Activated T-cell treated with anti-CD3 and anti-CD28 coated beads, Interleukin-2, amount 50 U/mL, for 24 hours (primary cell): ENCODE measurements at places on chromosomes 7 and 10.

GRCh38 chr10:122852261-122852660, 6.6 kb upstream of the CUZD1 start:
- DNase-seq = no peak

GRCh38 chr10:6024334-6024682, 37.9 kb downstream of the IL2RA start:
- DNase-seq = no peak

DNA sequence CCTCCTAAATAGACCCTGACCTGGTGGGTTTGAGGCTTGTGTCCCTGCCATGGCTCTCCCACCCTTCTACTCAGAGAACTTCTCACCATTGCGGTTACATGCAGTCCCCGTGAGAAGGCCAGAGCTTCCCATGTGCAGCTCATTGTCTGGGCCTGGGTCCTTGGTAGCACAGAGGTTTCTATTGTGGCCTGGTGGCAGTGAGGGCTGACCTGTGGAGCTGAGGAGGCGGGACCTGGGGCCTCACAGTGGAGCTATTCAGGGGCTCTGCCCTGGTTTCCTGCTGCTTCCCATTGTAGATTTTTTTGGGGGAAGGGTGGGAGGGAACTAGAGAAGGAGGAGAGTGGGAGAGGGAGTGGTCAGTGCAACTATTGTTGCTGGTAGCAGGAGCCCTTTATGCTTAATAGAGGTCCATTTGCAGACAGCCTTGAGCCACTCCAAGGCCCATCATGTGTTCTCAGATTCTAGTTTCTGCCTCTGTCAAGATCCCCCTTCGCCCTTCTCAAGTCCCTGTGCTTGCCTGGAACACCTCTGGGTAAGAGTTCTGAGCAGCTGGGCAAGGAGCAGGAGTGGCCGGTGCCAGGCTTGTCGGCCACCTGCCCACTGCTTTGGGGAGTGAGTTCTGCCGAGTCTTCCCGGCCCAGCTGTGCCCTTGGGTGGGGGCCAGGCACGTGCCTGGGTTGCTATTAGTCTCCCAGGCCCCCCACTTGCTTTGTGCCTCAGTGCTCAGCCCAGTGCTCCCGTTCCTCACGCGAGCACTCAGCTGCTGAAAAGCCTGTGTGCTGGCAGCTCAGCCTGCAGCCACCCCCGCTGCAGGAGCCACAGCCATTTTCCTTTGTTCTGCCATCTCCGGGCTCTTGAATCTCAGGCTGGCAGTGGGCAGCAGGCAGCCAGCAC, 10.7 kb downstream of the TSPAN14 start:
- DNase-seq = no peak

DNA sequence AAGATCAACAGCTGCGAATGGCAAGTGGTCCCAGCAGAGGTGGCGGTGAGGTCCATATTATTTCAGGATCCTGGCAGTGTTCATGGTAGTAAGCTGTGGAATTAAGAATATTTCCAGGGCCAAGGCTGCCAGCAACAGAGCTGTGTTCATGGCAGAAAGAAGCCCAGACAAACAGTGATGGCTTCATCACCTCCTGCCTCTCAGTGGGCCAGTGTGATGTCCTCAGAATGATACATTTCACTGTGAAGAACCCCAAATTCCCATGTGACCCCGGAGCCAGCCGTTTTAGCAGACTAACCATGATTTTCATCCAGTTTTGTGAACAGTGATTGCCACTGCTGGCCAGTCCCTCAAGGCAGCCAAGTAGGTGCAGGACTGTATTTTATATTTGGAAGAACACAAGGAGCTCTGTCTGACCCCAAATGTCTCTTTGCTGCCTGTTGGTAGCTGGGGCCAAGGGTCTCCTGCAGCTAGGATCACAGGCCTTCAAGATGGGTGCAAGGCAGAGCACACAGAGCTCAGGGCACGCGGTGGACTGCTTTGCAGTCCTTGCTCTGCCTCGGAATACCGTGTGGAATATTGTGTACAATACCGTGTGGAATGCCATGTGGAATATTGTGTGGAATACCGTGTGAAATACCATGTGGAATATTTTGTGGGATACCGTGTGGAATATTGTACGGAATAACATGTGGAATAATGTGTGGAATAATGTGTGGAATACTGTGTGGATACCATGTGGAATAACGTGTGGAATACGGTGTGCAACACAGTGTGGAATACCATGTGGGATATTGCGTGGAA, 132.3 kb upstream of the CHST15 start:
- DNase-seq = no peak

- no peak for DNase-seq
Measured at GRCh38 chr10:35185260-35186034, 58.8 kb downstream of the CREM start.

GRCh38 chr10:26494018-26494417, 55.9 kb downstream of the APBB1IP start:
- no peak for DNase-seq

- no peak for DNase-seq
Measured at GRCh38 chr7:80563561-80564327, 51.9 kb upstream of the GNAT3 start.

DNA sequence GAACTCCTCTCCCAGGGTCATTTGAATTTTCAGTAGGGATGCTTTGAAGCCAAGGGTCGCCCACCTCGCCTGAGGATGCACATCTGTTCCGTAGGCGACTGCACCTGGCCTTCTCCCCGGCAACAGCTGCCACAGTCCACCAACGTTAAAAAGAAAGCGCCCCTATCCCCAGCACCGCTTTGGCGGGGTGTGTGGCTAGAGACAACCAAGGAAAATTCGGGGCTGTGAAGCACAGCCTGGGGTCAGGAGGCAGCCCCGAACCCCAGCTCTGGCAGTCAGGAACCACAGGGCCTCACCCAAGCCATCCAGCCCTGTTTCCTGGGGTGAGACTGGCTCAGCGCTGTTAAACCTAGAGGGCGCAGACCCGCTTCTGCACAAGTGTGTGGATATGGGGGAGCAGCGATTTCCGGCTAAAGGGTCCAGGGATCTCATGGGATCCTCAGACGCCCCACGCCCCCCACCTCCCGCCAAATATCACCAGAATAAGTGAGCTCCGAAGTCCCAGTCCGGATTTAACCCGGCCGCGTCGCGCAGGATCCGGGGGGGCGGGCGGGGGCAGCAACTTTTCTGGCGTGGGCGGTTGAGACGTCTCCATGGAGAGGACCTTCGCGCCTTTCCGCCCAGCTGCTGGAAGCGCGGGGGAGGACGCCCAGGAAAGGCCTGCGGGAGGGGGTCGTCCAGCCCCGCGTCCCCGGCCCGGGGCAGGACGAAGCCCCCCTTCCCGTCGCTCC, 822 bp downstream of the ZC3HAV1L start:
- no peak for DNase-seq

- DNase-seq = no peak
Measured at GRCh38 chr7:102321351-102322201, 34.7 kb downstream of the SPDYE6 start.

DNA sequence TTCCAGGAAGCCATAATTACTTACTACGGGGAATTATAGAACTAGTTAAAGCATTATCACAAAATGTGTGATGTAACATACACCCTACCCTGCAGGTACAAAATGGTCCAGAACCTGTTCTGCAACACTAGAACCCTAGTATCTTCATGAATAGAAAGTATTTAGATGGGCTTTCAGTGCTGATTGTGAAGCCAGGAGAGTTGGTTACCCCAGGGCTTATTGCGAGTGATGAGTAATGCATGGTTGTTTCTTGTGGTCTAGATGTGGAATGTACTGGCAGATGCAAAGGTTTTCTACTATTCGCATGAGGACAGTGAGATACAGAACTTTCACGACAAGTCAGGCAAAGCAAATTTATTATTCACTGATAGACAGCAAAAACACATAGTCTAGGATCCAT, 33.6 kb upstream of the AGR3 start:
- no peak for DNase-seq

DNA sequence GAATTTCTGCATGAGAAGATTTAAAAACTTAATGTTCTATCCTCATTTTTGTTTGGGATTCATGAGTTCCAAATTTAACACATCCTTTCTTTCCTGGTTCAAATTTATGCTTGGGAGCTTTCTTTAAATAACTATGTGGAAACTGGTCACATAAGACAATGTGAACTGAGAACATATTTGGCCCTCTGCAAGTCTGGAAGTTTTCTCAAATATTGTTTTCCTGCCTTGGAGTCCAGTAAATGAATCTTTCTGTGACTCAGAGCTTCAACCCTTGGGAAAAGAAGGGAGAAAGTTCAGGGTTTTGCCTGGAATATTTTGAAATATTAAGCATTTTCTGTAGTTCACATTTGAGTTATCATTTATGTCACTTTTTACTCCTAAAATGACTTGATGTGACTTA, 559.0 kb upstream of the NRP1 start:
- DNase-seq = no peak

DNA sequence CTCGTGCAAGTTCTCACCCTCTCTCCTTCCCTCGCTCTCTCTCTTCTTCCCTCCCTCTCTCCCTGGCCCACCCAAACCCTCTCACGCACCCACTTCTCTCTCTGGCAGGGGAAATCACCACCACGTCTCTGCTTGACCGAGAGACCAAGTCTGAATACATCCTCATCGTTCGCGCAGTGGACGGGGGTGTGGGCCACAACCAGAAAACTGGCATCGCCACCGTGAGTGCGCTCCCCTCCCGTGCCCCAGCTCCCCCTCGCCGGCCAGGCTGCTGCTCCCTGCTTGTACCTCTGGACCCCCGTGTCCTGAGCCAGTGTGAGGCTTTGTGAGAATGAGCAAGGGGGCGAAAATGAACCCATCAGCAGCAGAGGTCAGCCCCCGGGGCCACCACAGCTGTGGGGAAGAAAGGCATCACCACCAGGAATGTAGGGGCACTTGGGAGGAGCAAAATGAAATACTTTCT, 25.5 kb downstream of the C10orf105 start:
- DNase-seq = no peak

GRCh38 chr7:105336009-105336408, 52.7 kb downstream of the SRPK2 start:
- DNase-seq = no peak
